ENCODE measurements at places on chromosomes 6 and 20. TPM values are rescaled to one million over a fixed set of nuclear protein-coding genes. Genes with fewer than 3 reads are reported as not detected.
A peak's percentile ranks its signal among the peaks of the same experiment; 100 is the strongest.

DCBLD1 gene
- total RNA-seq: 2.8 TPM

LYRM4 gene
- 3.1 TPM for total RNA-seq

C6orf163 gene
- 8.6 TPM for total RNA-seq

PEX6 gene
- total RNA-seq: 38.2 TPM

BFSP1 gene
- 1.5 TPM for total RNA-seq

OSER1 gene
- total RNA-seq: 33.8 TPM

- no peak overlapping the region for H3K27ac ChIP-seq
- H3K4me1 ChIP-seq: no peaks in the 10 kb centered on the region
Measured at GRCh38 chr6:53837865-53838769, 43.3 kb downstream of the LRRC1 start.

GRCh38 chr20:9068841-9069663 is at the start of gene PLCB4:
TSS of gene PLCB4 (plus strand) at chr20:9069087. CDS start at chr20:9307815, 238,728 bp downstream.
- H3K36me3 ChIP-seq: no peaks in the 10 kb centered on the region
- peak within 1 kb of the TSS; percentile 80 for H3K27ac ChIP-seq
- peak; percentile 36 for DNase-seq
- peak within 1 kb of the TSS; percentile 56 for H3K4me3 ChIP-seq
- no peaks in the 10 kb centered on the region for H3K27me3 ChIP-seq
- H3K4me1 ChIP-seq: no peaks in the 10 kb centered on the region

GRCh38 chr6:160391419-160392116 is 43.4 kb downstream of the SLC22A3 start:
- no peaks in the 10 kb centered on the region for H3K36me3 ChIP-seq
- DNase-seq: no peak
- no peaks in the 10 kb centered on the region for H3K27me3 ChIP-seq

DNA sequence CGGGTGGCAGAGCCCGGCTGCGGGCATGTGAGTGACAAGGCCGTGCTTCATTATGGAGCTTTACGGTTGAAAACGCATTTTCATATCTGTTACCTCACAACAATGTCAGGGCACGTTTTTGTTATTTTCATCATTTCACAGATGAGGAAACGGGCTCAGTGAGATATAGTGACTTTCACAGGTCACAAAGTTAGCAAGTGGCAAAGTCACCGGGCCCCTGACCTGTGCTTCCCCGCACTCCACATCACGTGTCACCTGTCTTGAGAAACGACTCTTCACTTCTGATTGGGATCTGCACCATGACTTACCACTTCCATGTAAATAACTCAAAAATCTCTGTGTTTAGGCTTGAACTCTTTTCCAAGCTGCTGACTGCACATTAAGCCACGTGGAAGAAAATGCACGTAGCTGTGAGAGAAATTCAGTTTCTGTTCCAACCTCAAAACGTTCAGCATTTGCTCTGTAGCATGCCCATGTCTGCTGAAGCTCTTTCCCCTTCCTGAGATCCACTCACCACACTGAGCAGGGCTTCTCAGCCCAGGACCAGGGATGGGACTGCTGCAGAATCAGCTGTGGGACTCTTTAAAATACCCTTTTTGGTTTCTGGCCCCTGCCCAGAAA is 107.2 kb downstream of the ARMC2 start:
- no peak for DNase-seq
- no peaks in the 10 kb centered on the region for H3K27me3 ChIP-seq
- H3K27ac ChIP-seq: no peak overlapping the region
- no peaks in the 10 kb centered on the region for H3K4me1 ChIP-seq
- no peaks in the 10 kb centered on the region for H3K36me3 ChIP-seq
- no peak overlapping the region for H3K4me3 ChIP-seq

DNA sequence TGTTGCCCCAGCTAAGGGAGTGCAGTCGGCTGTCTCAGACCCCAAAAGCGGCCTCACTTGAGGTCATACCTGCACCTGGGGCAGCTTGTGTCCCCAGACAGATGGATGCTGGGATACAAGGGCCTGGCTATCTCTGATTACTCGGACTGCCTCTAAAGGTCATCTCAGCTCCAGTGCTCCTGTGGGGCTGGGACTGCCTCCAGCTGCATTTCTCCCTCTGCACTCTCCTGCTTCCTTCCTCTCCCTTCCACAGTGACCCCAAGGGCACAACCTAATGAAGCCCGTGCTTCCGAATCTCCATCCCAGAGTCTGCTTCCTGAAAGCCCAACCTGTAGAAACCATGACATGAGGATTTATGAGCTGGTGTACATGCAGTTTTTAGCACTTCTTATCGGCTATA is 22.8 kb upstream of the OCSTAMP start:
- H3K4me3 ChIP-seq: no peak overlapping the region
- no peaks in the 10 kb centered on the region for H3K4me1 ChIP-seq
- no peaks in the 10 kb centered on the region for H3K36me3 ChIP-seq
- no peak for DNase-seq
- no peaks in the 10 kb centered on the region for H3K27me3 ChIP-seq

- DNase-seq: no peak
- peak overlapping the region; percentile 100 for H3K27ac ChIP-seq
- H3K27me3 ChIP-seq: no peaks in the 10 kb centered on the region
- no peaks in the 10 kb centered on the region for H3K4me1 ChIP-seq
Measured at GRCh38 chr6:108556250-108556649, 4.5 kb upstream of the FOXO3 start.

- no peak for DNase-seq
- no peak overlapping the region for H3K27ac ChIP-seq
- no peaks in the 10 kb centered on the region for H3K36me3 ChIP-seq
- H3K27me3 ChIP-seq: no peaks in the 10 kb centered on the region
- H3K4me1 ChIP-seq: no peaks in the 10 kb centered on the region
Measured at GRCh38 chr6:113411011-113411410, 446.1 kb upstream of the MARCKS start.

- no peak overlapping the region for H3K27ac ChIP-seq
- H3K4me1 ChIP-seq: no peaks in the 10 kb centered on the region
- H3K4me3 ChIP-seq: no peak overlapping the region
- H3K27me3 ChIP-seq: no peaks in the 10 kb centered on the region
- H3K36me3 ChIP-seq: no peaks in the 10 kb centered on the region
Measured at GRCh38 chr6:142692942-142693341, 252.0 kb downstream of the HIVEP2 start.

DNA sequence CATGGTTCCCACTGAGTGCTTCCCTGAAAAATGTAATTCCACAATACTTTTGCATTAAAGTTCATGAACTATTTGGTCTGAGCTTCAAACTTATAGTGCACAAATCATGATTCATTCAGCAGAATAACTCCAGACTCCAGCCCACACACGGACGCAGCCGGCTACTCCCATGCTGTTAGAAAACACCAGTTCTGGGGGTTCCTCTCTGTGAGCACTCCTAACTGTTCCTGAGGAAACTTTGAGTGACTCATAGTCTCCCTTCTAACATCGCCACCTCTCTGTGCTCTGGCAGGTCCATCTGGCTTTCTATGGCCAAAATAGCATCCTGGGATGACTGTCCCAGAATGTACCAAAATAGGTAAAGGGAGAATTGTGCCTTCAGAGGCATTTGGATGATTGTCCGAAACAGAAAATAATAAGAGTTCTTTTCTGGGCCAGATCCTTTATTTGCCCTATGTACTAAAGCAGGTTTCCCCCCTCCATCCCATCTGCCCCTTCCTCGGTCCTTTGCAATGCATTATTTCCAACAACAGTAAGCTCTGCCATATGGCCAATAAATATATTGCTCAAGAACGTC is 32.3 kb upstream of the LY86 start:
- H3K4me3 ChIP-seq: no peak overlapping the region
- no peaks in the 10 kb centered on the region for H3K27me3 ChIP-seq
- no peak for DNase-seq
- H3K4me1 ChIP-seq: no peaks in the 10 kb centered on the region

DNA sequence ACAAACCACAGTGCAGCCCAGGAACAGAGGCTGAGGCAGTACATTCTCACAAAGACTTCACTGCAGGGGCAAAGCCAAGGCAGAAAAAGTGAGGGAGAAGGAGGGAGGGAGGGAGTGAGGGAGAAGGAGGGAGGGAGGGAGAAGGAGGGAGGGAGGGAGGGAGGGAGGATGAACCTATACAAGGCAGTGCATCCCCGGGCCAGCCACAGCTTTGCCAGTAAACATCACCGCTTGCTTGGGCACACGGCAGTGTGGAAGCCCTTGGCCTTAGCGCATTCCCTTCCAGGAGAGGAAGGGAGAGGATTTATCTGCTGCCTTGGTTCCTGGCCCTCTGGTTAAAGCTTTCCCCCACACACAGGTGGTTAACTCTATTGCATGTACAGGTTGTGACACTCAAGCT is 234.0 kb downstream of the PTPRT start:
- no peaks in the 10 kb centered on the region for H3K27me3 ChIP-seq
- no peak for DNase-seq
- no peaks in the 10 kb centered on the region for H3K36me3 ChIP-seq
- no peak overlapping the region for H3K27ac ChIP-seq

DNA sequence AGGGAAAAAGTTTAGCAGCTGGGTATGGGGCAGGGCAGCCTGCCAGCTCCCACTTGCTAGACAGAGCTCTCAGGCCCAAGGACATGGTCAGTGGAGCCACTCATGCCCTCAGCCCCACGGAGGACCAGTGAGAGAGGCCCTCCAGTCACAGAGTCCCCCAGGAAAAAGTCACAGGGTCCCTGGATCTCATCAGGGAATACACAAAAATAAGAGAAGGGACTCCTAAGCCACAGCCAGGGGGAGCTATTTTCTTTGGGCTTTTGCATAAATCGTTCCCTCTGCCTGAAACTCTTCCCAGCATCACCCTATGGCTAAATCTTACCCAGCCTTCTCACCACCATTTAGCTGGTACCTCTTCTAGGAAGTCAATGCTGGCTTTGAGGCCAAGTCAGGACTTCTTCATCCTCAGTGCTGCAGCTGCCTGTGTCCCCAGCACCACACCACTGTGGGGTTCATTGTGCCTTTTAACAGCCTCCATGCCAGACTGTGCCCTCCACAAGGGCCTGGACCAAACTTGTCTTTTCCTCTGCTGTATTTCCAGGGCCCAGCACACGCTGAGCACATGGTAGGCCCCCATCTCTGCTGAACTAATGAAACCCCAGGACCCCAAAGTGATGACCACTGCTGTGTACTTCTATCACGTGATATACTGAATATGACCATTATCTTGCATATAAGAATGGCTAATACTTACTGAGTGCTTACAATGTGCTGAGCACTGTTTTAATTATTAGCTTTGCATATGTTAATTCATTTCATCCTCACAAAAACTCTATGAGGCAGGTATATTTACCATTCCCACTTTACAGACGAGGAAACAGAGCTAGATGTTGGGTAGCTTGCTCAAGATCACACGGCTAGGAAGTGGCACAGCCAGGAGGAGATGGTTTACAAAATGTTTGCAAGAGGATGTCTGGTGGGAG is 2.0 kb downstream of the ZNF335 start:
- H3K4me1 ChIP-seq: peaks cover 11% of the 10 kb centered on the region
- no peak for DNase-seq
- H3K4me3 ChIP-seq: peak overlapping the region; percentile 59

- no peaks in the 10 kb centered on the region for H3K4me1 ChIP-seq
- DNase-seq: no peak
- H3K27me3 ChIP-seq: no peaks in the 10 kb centered on the region
- no peak overlapping the region for H3K4me3 ChIP-seq
- H3K27ac ChIP-seq: no peak overlapping the region
- H3K36me3 ChIP-seq: no peaks in the 10 kb centered on the region
Measured at GRCh38 chr6:168072730-168073129, 6.3 kb downstream of the FRMD1 start.

GRCh38 chr6:170201361-170201760 is 89.5 kb downstream of the DLL1 start:
- no peak for DNase-seq
- H3K4me1 ChIP-seq: no peaks in the 10 kb centered on the region
- H3K27ac ChIP-seq: no peak overlapping the region
- no peak overlapping the region for H3K4me3 ChIP-seq
- no peaks in the 10 kb centered on the region for H3K27me3 ChIP-seq
- H3K36me3 ChIP-seq: no peaks in the 10 kb centered on the region

DNA sequence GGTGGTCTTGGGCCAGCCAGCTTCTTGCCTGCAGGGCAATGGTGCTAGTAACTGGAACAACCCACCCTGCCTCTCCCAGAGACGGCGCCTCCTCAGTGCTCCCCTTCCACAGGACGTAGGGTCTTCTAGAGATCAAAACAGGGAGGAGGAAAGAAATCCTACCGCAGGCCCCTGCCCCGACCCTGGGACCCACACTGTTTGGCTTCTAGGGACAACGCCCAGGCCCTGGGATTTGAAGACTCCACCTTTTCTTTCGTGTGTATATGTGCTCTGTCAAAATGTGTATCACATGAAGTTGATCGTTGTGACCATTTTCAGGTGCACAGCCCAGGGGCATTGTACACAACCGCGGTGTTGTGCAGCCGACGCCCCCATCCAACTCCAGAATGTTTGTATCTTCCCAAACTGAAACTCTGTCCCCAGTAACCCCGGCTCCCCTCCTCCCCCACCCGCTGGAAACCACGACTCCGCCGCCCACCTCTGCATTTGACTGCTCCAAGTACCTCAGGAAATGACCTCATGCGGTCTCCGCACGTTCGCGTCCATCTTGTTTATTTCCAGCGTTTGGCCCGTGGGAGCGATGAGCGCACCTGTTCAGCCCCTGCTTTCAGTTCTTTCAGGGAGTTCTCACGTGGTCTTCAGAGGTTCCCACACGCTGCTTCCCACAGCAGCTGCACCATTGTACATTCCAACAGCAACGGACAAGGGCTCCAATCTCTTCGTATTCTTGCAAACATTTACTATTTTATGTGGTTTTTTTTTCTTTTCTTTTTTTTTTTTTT is 3.4 kb upstream of the BHLHE23 start:
- peaks cover 24% of the 10 kb centered on the region for H3K27me3 ChIP-seq
- no peak overlapping the region for H3K27ac ChIP-seq
- H3K4me3 ChIP-seq: no peak overlapping the region
- H3K36me3 ChIP-seq: no peaks in the 10 kb centered on the region
- H3K4me1 ChIP-seq: no peaks in the 10 kb centered on the region

DNA sequence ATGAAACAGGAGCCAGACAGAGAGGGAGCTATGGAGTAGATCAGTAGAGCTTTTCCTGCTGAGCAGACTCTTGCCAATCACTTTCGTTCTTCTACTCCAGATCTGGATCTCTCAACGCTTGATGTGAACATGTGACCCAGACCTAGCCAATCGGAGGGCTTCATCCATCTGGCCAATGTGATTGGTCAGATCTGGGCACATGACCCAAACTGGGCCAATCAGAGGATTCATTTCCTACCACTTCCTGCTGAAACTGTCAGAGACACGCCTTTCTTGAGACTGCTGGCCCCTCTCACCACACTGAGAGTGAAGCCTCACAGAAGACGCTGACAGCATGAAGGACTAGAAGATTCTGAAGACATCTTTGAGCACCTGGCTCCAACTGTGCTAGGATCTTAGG is 44.2 kb upstream of the ZMYND8 start:
- no peaks in the 10 kb centered on the region for H3K4me1 ChIP-seq
- H3K27ac ChIP-seq: no peak overlapping the region
- H3K4me3 ChIP-seq: no peak overlapping the region
- H3K36me3 ChIP-seq: no peaks in the 10 kb centered on the region

- peak overlapping the region; percentile 63 for H3K27ac ChIP-seq
- no peak overlapping the region for H3K4me3 ChIP-seq
- H3K4me1 ChIP-seq: no peaks in the 10 kb centered on the region
- H3K27me3 ChIP-seq: no peaks in the 10 kb centered on the region
Measured at GRCh38 chr6:169172456-169172855, 81.2 kb downstream of the THBS2 start.

Data from uterus (tissue), 4 donors.